CD4-positive, alpha-beta T cell treated with Interleukin-21 for 1 hour (primary cell): ENCODE measurements at places on chromosomes 1 and 21.

DNA sequence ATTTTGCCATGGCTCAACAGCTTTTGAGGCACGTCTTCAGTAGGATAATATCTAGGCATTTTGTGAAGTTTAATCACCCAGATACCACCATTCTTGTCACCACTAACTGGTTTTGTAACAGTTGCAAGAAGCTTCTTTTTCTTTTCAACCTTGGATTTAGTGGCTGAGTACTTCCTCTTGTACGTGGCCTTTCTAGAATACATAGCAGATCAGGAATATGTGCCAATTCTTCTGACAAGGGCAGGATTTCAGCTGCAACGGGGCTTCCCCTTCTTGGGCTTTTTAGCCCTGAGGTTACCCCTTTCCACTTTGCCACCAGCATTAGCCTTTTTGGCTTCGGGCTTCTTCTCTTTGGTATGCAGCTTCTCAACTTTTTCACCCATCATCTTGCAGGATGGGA, 79.3 kb upstream of the WARS2 start:
- DNase-seq = no peak

GRCh38 chr21:45105906-45106485, 31.6 kb downstream of the ADARB1 start:
- no peak for DNase-seq

GRCh38 chr1:202697038-202697437, 13.2 kb downstream of the SYT2 start:
- DNase-seq = no peak

DNA sequence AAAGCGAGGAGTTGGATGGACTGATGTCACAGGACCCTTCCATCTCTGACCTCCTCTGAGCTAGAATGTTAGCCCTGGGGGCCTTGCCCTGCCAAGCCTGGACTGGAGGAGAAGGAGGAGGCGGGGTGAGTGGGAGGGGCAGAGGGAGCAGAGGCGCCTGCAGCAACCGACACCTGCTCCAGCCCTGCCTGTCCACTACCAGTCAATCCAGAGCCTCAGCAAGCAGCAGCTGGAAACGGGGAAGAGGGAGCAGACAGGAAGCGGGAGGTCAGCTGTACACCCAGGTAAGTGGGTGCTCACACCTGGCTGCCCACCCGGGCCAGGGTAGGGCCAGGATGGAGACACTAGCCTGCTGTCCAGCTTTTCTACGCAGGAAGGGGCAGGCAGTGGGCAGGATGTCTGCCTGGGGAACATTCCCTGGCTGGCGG, at the start of gene IGFN1:
Gene IGFN1, plus strand, starts transcription at position 201 of the 428 bp plus-strand sequence. CDS start 2,470 bp downstream, outside the sequence.
- no peak for DNase-seq

GRCh38 chr1:76933847-76934815, 66.9 kb downstream of the ST6GALNAC5 start:
- no peak for DNase-seq

GRCh38 chr1:81662913-81663526, 137.7 kb upstream of the ADGRL2 start:
- DNase-seq = no peak

DNA sequence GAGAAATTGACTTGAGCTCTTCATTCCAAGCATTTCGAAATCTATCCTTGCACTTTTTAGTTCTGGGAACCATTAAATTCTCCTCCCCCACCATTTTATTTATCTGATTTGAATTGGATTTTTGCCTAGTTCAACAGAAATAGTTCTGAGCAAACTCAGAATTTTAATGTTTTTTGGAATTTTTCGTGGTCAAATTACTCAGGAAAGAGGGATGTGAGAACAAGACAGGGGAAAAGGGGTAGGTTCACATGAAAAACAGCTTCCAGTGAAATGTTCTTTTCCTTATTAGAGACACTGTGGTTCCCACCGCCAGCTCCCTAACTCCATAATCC, 5.7 kb upstream of the ZNF697 start:
- no peak for DNase-seq

- no peak for DNase-seq
Observed at GRCh38 chr1:208059409-208060001, 148.6 kb upstream of the CD34 start.

DNA sequence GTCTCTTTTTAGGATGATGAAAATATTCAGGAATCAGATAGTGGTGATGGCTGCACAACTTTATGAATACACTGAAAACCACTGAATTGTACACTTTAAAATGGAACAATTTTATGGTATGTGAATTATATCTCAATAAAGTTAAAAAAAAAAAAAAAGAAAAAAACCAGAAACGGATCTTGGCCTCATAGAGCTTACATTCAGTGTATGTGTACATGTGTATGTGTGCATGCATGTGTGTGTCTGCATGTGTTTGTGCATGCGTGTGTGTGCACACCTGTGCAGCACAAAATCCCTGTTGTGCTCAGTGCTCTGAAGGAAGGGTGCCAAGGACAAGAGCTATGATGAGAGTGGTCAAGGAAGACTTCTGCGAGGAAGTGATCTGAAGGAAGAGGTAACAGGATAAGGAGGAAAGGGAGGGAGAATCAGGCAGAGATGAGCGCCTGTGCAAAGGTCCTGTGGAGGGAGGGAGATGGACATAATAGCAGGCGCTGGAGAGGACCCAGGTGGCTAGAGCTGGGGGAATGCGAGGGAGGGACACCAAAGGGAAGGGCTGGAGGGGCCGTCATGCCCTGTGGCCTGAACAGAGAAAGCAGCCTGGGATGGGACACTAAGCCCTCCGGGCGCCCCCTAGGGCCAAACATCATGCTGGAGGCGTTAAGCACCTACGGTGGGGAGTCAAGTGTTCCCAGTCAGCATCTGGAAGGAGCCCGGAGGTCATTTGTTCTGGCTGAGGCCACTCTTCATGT, 25.2 kb downstream of the NKAIN1 start:
- DNase-seq = no peak
